ENCODE measurements at places on chromosomes 1 and 21. TPM values are rescaled to one million over a fixed set of nuclear protein-coding genes. Genes with fewer than 3 reads are reported as not detected.

KCNN3 gene
- total RNA-seq = 50.0 TPM

PRKAA2 gene
- total RNA-seq = not detected

DNA sequence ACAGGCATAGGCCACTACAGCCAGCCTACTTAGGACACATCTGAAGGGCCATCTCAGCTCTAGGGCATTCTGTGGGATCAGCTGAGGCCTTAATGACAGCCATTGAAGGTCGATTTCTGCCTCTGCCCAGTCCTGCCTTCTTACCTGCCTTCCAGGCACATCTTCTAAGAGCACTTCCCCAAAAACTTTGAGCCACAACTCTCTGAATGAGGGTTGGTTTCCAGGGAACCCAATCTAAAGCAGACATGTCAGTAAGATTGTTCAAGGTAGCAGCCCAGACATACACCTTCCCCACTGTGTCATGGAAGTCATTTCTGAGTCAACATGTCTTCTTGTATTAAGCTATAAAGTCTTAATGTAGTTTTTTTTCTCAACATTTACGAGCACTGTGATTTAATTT is 18.2 kb upstream of the SSBP3 start:
- no peak for DNase-seq

GRCh38 chr1:68378296-68379084 is 71.3 kb downstream of the RPE65 start:
- no peak for DNase-seq

- DNase-seq = no peak
Measured at GRCh38 chr1:46687093-46687659, 15.5 kb downstream of the TEX38 start.

- DNase-seq = no peak
Measured at GRCh38 chr1:6125366-6125765, 54.8 kb downstream of the CHD5 start.

- no peak for DNase-seq
Measured at GRCh38 chr1:167744901-167745300, 23.1 kb downstream of the MPZL1 start.

All from Karpas-422 (cell line).